HFFc6 (cell line): ENCODE measurements at places on chromosomes 3 and 15. TPM values are rescaled to one million over a fixed set of nuclear protein-coding genes. Genes with fewer than 3 reads are reported as not detected.

TSPAN3 gene
- 183 to 239 TPM (median 229 TPM) in 3 replicates for total RNA-seq

COL6A5 gene
- not detected in 3 replicates for total RNA-seq

PLA2G4D gene
- total RNA-seq: not detected in 2 replicates

PLA2G4F gene
- total RNA-seq: not detected in 3 replicates
